ENCODE measurements at places on chromosomes 4 and X. TPM values are rescaled to one million over a fixed set of nuclear protein-coding genes. Genes with fewer than 3 reads are reported as not detected.

- no peak for DNase-seq
- no peaks in the 10 kb centered on the region for H3K4me1 ChIP-seq
- H3K4me3 ChIP-seq, result no peak overlapping the region
- H3K27ac ChIP-seq, result no peak overlapping the region
Observed at GRCh38 chr4:113288696-113289095, 239.2 kb downstream of the ANK2 start.

- H3K36me3 ChIP-seq, result no peaks in the 10 kb centered on the region
- DNase-seq, result no peak
- H3K27me3 ChIP-seq, result no peaks in the 10 kb centered on the region
- no peak overlapping the region for H3K4me3 ChIP-seq
- H3K27ac ChIP-seq, result no peak overlapping the region
- H3K4me1 ChIP-seq, result no peaks in the 10 kb centered on the region
Observed at GRCh38 chrX:20471483-20471882, 204.8 kb upstream of the RPS6KA3 start.

DNA sequence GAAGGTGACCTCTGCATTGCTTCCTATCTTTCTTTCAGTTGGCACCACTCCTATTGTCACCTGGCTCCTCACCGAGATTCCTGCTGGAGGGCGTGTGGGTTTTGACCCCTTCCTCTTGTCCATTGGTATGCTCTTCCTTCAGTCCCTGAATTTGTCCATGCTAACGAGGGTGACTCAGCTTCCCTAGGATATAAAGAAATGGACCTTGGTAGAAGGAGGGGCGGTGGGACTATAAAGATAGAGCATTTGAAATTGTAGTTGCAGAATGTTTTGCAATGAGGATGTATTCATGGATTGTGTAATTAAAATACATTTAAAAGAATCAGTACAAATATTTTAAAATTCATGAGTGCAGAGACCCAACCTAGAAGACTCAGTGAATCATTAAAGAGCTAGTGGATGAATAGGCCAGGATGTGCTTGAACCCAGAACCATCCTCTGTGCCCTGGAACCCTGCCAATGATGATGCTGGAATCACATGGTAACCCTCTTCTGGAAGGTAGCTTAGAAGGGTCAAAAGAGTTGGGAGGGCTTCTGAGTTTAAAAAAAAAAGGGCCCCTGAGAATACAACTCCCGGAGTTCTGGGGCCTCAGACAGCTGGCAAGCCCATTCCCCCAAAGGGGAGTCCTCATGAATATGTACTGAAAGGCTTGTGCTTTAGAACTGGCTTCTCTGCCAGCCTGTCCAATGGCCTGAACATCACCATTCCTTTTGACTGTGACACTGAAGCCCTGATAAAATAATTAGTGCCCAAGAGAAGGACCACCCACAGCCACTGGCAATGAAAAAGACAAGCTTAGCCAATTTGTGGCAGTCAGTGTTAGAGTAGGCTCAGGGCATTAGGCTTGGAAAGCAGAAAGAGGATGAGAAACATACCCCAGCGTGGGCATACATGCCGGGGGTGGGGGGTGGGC is 8.0 kb downstream of the XPNPEP2 start:
- H3K27ac ChIP-seq, result no peak overlapping the region
- no peak for DNase-seq
- no peak overlapping the region for H3K4me3 ChIP-seq

DNA sequence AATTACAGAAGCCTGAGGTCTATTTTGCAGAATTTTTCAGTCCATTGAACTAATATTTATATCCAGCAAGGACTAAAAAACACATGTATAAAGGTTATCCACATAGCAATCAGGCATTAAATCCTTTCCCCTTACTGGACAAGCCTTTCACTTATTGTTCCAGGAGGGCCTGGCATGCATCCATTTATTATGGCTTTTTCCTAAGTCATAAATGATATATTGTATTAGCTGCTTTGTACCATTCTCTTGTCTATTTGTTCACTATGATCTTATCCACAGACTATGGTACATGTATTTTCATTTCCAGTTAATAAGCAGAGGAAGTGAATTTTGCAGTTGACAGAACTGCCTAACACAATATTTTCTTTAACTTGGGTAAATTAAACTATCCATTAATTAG is 105.4 kb upstream of the ANK2 start:
- H3K27ac ChIP-seq, result no peak overlapping the region
- H3K4me1 ChIP-seq, result no peaks in the 10 kb centered on the region
- H3K4me3 ChIP-seq, result no peak overlapping the region

DNA sequence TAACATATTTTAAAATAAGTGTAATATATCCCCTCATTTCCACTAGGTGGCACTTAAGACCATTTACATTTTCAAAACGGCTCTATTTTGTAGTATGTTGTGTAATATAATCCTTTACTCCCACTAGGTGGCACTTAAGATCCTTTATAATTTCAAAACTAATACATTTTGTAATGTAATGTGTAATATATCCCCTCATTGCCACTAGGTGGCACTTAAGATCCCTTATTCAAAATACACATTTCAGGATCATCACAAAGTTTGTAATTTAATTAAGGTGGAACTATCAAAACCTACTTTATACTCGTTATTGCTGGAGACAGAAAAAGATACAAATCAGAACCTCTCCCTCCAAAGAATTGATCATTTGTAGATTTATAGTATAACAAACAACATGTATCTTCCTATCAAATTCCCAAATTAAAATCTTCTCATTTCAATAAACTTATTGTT is 132.5 kb downstream of the ARHGAP6 start:
- no peaks in the 10 kb centered on the region for H3K4me1 ChIP-seq
- no peaks in the 10 kb centered on the region for H3K27me3 ChIP-seq
- H3K36me3 ChIP-seq, result no peaks in the 10 kb centered on the region
- H3K27ac ChIP-seq, result no peak overlapping the region

- H3K27me3 ChIP-seq, result no peaks in the 10 kb centered on the region
- no peak overlapping the region for H3K4me3 ChIP-seq
- no peaks in the 10 kb centered on the region for H3K36me3 ChIP-seq
- no peak overlapping the region for H3K27ac ChIP-seq
Observed at GRCh38 chrX:24561121-24561520, 86.0 kb downstream of the PCYT1B start.

GRCh38 chrX:113305496-113305895 is 464.9 kb upstream of the AMOT start:
- no peaks in the 10 kb centered on the region for H3K27me3 ChIP-seq
- no peak for DNase-seq
- no peaks in the 10 kb centered on the region for H3K4me1 ChIP-seq
- H3K36me3 ChIP-seq, result no peaks in the 10 kb centered on the region

DNA sequence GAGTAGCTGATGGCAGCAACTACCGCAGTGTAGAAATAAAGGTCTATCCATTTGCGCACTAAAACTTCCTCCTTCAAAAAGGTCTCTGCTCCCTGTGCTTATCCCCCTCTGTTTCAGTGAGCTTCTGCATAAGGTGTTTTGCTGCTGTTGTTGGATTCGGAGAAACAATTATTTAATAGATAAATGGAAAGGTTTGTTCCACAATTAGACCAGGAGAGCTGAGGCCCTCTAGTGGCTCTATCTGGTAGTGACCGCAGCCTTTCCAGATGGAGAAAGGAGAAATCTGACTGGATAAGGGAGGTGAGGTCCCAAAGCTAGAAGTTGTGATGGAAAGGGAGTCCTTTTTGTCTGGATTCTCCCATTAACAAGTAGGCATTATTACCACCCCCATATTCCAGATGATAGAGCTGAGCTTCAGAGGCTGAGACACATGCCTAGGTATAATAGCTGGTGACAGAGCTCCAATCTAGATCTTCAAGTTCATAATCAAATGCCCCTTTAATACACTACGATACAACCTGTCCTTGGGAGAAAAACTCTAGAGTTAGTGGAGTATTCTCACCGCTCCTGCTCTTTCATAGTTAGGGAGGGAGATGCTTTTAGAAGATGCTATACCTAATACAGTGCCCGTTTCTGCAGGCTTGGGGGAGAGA is 5.1 kb upstream of the GABRQ start:
- DNase-seq, result peak; percentile 67
- H3K27me3 ChIP-seq, result no peaks in the 10 kb centered on the region
- H3K27ac ChIP-seq, result no peak overlapping the region
- H3K4me3 ChIP-seq, result no peak overlapping the region

- no peaks in the 10 kb centered on the region for H3K36me3 ChIP-seq
- no peaks in the 10 kb centered on the region for H3K4me1 ChIP-seq
- H3K27ac ChIP-seq, result no peak overlapping the region
Observed at GRCh38 chr4:116881077-116881476, 204.3 kb downstream of the TRAM1L1 start.

- no peak for DNase-seq
- no peak overlapping the region for H3K27ac ChIP-seq
- no peaks in the 10 kb centered on the region for H3K36me3 ChIP-seq
- H3K4me1 ChIP-seq, result no peaks in the 10 kb centered on the region
- H3K27me3 ChIP-seq, result no peaks in the 10 kb centered on the region
Observed at GRCh38 chrX:138504273-138504672, 207.2 kb downstream of the FGF13 start.

DNA sequence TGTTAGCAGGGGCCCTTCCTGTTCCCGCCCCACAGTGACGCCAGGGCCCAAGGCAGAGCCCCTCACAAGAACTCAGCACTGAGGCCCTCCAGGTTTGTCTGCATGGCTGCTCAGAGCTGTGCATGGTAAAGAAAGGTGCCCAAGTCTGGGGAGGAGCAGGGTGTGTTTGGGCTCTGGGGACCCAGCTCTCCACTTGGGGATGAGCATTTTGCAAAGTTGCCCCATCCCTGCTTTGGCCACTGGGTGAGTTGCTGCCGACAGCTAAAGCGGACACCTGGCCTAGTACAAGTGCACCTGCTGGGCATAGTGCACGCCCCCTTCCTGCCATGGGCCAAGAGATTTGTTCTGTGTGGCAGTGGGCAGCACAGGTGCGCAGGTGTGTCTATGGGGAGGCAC is 2.0 kb upstream of the MXD4 start:
- H3K27ac ChIP-seq, result no peak overlapping the region
- DNase-seq, result no peak
- H3K27me3 ChIP-seq, result no peaks in the 10 kb centered on the region

GRCh38 chrX:35726176-35726575 is 72.0 kb upstream of the MAGEB16 start:
- no peak for DNase-seq
- no peaks in the 10 kb centered on the region for H3K4me1 ChIP-seq
- no peaks in the 10 kb centered on the region for H3K27me3 ChIP-seq
- H3K4me3 ChIP-seq, result no peak overlapping the region
- H3K27ac ChIP-seq, result no peak overlapping the region

DNA sequence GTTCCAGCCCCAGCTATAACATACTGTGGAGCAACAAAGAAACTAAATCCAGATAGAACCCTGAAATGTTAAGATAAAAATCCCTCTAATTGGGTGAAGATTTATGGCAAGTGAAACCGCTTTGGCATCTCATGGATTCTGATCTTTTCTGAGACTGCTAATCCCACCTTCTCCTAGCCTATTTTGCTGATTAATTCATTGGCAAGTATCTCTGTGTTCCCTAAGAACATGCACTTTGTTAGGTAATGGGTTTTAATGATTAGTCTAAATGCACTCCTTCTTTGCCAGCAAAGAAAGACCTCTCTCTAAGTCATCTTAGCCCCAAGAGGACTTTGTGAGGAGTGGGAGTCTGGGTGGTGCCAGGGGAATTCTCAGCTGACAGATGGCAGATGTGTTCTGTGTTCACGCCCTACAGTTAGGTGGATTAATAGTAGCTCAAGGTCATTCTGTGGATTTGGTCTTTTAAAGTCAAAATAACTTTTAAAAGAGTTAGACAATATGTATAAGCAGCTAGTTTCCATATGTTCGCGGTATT is 171.3 kb downstream of the UNC5C start:
- no peaks in the 10 kb centered on the region for H3K27me3 ChIP-seq
- H3K36me3 ChIP-seq, result no peaks in the 10 kb centered on the region
- no peak overlapping the region for H3K27ac ChIP-seq
- DNase-seq, result no peak
- H3K4me1 ChIP-seq, result no peaks in the 10 kb centered on the region

- no peak overlapping the region for H3K4me3 ChIP-seq
- peaks cover 26% of the 10 kb centered on the region for H3K36me3 ChIP-seq
- no peak for DNase-seq
- no peaks in the 10 kb centered on the region for H3K27me3 ChIP-seq
- peak overlapping the region; percentile 64 for H3K27ac ChIP-seq
Observed at GRCh38 chr4:1209821-1210220, 37.4 kb upstream of the SPON2 start.

DNA sequence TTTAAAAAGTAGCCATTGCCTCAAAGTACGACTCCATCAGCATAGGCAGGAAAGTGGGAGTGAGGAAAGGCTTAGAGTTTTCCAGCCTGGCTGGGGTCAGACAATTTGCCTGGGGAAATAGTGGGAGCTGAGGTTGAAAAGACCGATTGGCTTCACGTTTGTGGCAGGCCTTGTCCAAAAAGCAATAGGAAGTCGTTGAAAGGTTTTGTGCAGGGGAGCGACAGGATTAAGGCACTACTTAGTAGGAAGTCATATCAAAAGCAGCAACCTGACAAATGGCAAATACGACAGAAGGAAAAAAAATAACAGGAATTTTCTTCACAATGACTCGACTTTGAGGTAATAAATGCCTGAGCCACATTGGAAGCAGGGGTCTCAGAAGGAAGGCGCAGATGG is 691 bp upstream of the EREG start:
- no peak for DNase-seq
- H3K4me3 ChIP-seq, result peak overlapping the region; percentile 62
- H3K27me3 ChIP-seq, result no peaks in the 10 kb centered on the region
- H3K4me1 ChIP-seq, result no peaks in the 10 kb centered on the region

GRCh38 chr4:7017446-7018048 is 25.6 kb upstream of the TADA2B start:
- no peak overlapping the region for H3K4me3 ChIP-seq
- no peak overlapping the region for H3K27ac ChIP-seq
- no peak for DNase-seq
- H3K27me3 ChIP-seq, result no peaks in the 10 kb centered on the region
- no peaks in the 10 kb centered on the region for H3K4me1 ChIP-seq

- H3K36me3 ChIP-seq, result no peaks in the 10 kb centered on the region
- no peak overlapping the region for H3K27ac ChIP-seq
Observed at GRCh38 chrX:26952213-26952612, 510.9 kb downstream of the PPP4R3C start.

- H3K4me3 ChIP-seq, result no peak overlapping the region
- H3K27ac ChIP-seq, result no peak overlapping the region
Observed at GRCh38 chrX:37641859-37642258, 43.7 kb upstream of the XK start.

GRCh38 chr4:36609661-36610060 is 328.2 kb downstream of the DTHD1 start:
- no peak overlapping the region for H3K27ac ChIP-seq
- H3K4me1 ChIP-seq, result no peaks in the 10 kb centered on the region
- DNase-seq, result no peak
- H3K4me3 ChIP-seq, result no peak overlapping the region

DNA sequence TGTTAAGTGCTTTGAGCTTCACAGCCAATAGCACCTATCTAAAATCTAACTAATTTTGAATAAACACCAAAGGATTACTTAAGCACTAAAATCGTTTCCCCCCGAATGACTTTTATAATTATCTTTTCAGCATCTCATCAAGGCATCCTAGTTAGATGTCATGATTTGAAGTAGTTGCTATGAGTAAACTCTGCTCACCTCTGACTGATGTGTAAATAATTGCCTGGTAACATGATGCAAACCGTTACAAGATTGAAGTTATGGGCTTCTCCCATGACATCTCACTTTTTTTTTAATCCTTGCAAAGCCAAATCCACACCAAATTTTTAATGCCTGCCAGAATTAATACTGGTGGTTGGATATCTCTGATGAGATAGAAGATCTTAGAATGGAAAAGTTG is 377.1 kb downstream of the PRDM5 start:
- no peaks in the 10 kb centered on the region for H3K36me3 ChIP-seq
- no peak for DNase-seq
- no peaks in the 10 kb centered on the region for H3K27me3 ChIP-seq
- no peak overlapping the region for H3K27ac ChIP-seq

- DNase-seq, result no peak
Observed at GRCh38 chr4:124803026-124803425, 90.5 kb upstream of the ANKRD50 start.

The SOWAHD gene
- total RNA-seq, result not detected

The OTUD6A gene
- not detected for total RNA-seq

The GNL3L gene
- total RNA-seq, result 15.4 TPM

The TMEM154 gene
- total RNA-seq, result 1.4 TPM

Data from ascending aorta (tissue), 2 donors.